ENCODE measurements at places on chromosomes 12 and 14.

DNA sequence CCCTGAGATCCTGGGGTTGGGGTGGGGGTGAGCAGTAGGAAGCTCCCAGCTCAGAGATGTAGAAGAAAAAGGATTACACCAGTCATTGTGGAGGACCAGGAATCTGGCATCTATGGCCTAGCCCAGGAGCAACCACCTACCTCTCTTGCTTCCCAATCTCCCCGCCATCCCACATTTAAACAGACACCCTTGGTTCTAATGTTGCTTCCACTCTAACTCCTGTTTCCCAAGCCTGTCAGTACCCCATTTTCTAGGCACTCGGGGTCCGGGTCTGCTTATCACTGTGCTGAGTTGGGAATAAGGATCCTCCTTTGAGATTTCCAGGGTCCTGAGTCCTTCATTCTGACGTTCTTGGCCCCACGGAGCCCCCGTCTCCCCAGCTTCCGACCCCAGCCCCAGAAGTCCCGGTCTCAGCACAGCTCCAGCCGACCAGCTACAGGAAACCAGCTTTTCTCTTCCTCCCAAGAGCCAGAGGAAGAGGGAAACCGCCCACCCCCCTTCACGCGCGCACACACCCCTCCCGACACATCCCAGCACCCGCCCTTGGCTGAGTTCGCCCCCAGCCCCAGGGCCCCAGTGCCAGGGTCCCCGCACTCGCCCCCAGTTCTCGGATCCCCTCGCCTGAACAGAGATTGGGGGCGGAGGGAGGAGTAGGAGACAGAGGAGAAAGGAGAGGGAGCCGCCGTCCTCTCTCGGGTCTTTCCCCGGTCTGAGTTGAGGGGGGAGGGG lies 1.2 kb downstream of the ITGA5 start:
- no peak for DNase-seq

GRCh38 chr12:98821232-98821631 lies 176.1 kb downstream of the APAF1 start:
- no peak for DNase-seq

- DNase-seq: no peak
Observed at GRCh38 chr14:32374155-32374554, 45.1 kb downstream of the AKAP6 start.

- no peak for DNase-seq
Observed at GRCh38 chr12:12986775-12987331, 13.2 kb downstream of the HEBP1 start.

DNA sequence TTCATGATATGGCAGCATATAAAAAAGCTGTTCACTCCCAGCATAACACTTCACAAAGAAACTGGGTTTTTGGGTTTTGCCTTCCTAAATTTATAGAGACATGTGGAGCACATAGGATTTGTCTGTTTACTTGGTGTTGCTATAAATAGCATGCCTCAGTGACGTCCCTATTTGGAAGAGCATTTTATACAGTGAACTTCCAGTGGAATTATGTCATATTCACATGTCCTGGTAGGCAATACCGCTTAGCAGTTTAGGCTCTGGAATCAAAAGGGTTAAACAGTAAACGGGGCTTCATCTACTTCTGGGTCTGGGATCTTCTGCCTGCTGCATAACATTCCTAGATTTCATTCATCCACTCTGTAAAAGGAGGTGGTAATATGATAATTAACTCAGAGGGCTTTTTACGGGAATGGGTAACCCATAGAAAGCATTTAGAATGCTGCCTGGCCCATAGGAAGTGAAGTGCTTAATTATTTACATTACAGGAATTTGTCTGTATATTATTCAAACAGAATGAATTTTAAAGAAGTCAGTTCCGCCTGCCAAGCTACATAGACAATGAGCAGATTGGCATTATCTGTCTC lies 396.1 kb downstream of the TMTC2 start:
- DNase-seq: no peak

- DNase-seq: no peak
Observed at GRCh38 chr12:13114251-13115052, 11.0 kb upstream of the GSG1 start.

DNA sequence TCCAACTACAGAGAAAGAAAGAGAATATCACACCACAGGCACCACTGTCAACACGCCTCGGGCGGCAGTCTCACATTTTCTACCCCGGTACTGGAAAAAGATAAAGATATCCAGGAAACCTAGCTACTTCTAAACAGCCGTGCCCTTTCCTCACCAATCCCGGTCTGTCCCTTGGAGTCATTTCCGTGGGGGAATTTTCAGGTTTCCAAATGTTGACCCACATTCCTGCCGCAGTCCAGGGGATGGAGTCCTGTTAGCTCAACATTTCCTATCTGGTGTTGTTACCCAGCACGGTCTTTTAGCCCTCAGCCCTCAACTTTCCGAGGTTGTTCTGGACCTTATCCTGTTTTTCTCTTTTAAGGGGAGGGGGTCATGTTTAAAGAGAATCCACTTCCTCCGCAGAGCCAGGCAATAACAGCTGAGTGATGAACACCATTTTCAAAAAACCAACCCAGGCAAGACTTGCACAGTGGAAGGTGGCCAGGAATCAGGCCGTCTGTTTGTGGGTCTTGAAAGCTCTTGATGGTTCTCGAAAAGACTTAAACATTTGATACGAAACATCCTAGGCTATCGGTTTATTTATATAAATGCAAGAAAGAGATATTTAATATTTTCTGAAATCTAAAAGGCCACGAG lies 4.6 kb downstream of the SSH1 start:
- DNase-seq: no peak

GRCh38 chr14:49427117-49427516 lies 159.1 kb downstream of the RPS29 start:
- no peak for DNase-seq

GRCh38 chr14:64952598-64953309 lies 10.2 kb upstream of the GPX2 start:
- no peak for DNase-seq

GRCh38 chr12:50050410-50051098 lies 6.8 kb upstream of the ASIC1 start:
- no peak for DNase-seq

DNA sequence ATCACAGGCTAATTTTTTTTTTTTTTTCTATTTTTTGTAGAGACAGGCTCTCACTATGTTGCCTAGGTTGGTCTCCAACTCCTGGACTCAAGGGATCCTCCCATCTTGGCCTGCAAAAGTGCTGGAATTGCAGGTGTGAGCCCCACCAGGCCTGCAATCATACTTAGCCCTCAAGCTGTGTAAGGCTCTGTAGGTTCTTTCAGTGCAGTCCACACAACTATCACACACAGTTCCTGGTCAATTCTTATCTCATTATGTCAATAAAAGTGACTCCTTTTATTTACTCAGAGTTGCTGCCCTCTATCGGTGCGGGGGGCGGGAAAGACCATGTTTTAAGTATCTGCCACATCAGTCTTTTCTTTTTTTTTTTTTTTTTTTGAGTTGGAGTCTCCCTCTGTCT lies 29.0 kb downstream of the SLC2A3 start:
- no peak for DNase-seq

GRCh38 chr12:43148691-43149090 lies 403.3 kb downstream of the ADAMTS20 start:
- no peak for DNase-seq

DNA sequence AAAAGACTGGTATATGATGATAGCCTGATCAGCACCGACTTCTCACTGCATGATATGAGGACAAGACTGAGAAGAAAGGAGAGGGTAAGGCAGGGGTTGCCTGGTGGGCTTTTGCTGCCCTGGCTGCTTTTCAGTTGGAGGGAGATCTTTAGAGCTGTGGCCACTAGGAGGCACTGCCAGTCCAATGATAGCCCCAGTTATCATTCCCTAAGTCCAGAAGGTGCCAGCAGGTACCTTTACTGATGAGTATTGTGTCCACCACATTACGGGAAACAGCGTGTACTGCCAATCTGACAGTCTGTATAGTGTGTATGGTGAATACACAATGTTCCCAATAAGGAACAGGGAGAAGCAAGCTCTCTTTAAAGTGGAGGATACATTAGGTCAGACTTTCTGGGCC lies 55.8 kb upstream of the CCDC175 start:
- no peak for DNase-seq

- no peak for DNase-seq
Observed at GRCh38 chr14:38710881-38711280, 392.2 kb downstream of the SEC23A start.

GRCh38 chr12:65899241-65899640 lies 75.0 kb downstream of the HMGA2 start:
- no peak for DNase-seq

- DNase-seq: no peak
Observed at GRCh38 chr14:95330591-95331370, 11.1 kb upstream of the CLMN start.

- DNase-seq: no peak
Observed at GRCh38 chr12:130792821-130793553, 46.1 kb downstream of the STX2 start.

- DNase-seq: peak; percentile 72
Observed at GRCh38 chr14:91349481-91350074, 68.0 kb downstream of the CCDC88C start.

DNA sequence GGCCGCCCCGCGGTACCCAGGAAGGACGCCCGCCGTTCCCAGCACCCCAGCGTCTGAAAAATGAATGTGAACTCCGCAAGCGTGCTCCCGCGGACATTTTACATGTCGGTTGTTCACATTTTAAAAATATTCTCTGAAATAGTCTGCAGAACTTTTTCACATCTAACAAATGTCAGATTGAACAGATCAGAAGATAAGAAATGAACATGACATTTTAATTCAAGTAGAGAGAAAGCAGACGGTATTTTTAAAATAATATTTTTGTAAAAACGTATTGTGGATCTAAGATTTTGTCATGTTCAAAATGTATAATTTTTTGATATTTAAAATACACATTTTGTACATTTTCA lies 101.8 kb upstream of the DIO3 start:
- no peak for DNase-seq

- DNase-seq: no peak
Observed at GRCh38 chr12:86729739-86730138, 473.5 kb upstream of the MGAT4C start.

DNA sequence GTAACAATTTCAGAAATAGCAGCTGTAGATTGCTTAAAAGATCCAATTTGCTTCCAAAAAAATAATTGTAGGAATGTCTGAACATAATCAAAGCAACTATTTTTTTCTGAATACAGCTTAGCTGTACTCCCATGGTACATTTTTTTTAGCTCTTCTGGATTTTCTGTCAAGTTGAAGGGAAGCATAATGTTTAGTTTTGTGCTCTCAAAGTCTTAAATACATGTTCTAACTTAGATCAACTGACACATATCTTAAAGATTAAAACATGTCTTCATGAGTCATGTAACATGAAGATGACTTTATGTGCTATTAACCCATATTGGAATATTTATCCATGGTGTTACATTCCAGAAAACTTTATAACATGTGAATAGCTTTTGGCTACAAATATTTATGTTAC lies 255.7 kb downstream of the BTG1 start:
- DNase-seq: no peak

GRCh38 chr14:70640938-70641547 lies 673 bp upstream of the TTC9 start:
- DNase-seq: peak; percentile 58

GRCh38 chr12:1213205-1213604 lies 222.2 kb downstream of the ERC1 start:
- DNase-seq: peak; percentile 31

GRCh38 chr12:55925870-55926737 lies 1.6 kb downstream of the PYM1 start:
- no peak for DNase-seq

DNA sequence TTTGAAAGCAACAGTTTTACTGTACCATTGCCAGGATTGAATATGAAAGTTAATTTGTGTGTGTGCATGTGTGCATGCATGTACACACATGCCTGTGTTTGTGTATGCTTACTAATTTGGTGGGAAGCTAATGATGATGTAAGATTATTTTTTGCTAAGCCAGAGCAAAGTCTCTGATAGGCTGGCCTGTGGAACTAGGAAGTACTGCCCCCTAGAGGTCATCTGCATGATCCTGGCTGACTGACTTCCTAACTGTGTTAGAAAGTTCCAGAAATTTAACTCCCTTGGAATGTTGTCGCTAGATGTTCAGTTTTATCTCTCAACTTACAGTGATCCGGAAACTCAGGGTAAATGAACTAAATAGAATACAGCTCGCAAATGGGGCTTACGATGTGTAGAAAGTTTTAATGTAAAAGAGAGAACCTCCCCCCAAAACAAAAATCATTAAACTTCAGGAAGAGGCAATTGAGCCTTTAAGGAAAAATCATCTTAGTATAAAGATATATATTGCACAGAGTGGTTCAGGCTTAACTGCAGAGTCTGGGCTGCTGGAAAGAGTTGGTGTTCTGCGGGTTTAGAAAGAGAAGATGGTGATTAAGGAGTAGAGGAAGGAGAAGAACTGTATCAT lies 34.3 kb upstream of the SLC38A1 start:
- DNase-seq: peak; percentile 19

DNA sequence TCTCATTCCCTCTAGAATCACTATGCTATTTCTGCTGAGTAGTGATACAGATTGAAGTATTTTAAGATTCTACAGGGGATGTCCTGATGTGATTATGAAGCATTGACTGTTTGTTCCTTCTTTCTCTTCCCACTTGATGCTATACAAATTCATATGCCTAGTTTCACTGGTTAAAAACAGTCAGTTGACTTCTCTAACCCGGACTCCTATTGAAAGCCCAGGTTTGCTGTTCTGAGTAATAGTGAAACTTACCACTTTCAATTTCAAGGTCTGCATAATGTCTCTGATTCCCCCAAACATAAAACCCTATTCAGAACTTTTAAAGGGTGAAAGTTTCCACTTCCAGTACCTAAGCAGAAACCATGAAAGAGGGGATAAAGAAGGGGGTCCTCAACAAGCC lies 117.7 kb upstream of the RPL10L start:
- no peak for DNase-seq

All from stimulated activated naive CD4-positive, alpha-beta T cell treated with Interleukin-2 at 50 U/mL for 16 hours (primary cell).